ENCODE measurements at places on chromosomes 12 and 14.

GRCh38 chr14:77681196-77682157, 26.3 kb downstream of the ALKBH1 start:
- peak; percentile 94 for DNase-seq

DNA sequence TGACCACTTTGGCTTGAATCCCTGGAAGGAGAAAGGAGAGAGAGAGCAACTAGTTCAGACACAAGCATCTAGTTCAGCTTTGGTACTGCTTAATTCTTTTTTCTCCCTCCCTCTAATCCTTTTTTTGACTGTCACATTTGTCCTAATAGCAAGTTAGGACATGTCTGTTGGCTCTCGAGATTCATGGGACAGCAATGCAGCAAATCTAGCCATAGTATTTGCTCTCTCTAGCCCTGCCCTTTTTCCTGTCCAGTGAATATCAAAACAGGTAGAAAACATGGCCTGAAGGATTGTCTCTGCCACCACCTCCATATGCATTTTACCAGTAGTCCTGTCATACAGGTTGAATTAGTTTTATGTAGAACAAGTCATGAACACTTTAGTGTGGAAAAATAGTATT, 116.4 kb downstream of the PTPRB start:
- DNase-seq = peak; percentile 30

- no peak for DNase-seq
Measured at GRCh38 chr12:28975564-28976340, 173.3 kb upstream of the FAR2 start.

DNA sequence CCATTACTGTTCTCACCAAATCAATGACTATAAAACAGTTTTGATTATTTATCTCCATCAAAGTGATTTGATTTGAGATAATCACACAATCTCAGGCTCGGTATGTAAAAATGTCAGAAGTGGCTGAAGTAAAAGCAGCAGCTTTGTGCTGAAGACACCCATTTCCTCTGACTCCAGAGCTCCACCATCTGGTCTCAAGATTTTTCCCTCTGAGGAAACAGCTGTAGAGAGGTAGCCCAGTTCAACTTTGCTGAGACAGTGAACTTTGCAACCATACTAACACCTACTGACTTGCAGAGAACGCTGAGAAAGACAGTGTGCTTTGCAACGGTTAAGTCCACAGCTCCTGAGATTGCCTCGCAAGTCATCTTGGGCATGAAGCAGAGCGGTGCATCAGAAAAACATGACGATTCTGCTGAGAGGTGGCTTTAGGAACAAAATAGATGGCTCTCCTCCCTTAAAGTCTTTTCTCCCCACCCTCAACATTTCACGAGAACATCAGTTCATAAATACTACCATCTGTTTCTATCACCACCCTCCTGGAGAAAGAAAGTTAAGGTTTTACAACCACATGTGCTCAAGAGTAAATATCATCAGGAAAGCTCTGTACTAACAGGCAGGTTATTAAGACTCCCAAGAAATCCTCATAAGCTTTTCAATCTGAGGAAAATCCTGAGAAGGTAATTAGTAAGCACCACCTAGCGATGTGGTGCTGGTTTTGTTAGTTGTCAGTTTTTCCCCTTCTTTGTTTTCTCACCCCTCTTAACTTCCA, 34.8 kb downstream of the HIGD1C start:
- DNase-seq = peak; percentile 62

GRCh38 chr14:58465421-58465820, 37.9 kb downstream of the KIAA0586 start:
- peak; percentile 40 for DNase-seq

GRCh38 chr14:20501346-20501745, 4.0 kb upstream of the RNASE10 start:
- peak; percentile 33 for DNase-seq

DNA sequence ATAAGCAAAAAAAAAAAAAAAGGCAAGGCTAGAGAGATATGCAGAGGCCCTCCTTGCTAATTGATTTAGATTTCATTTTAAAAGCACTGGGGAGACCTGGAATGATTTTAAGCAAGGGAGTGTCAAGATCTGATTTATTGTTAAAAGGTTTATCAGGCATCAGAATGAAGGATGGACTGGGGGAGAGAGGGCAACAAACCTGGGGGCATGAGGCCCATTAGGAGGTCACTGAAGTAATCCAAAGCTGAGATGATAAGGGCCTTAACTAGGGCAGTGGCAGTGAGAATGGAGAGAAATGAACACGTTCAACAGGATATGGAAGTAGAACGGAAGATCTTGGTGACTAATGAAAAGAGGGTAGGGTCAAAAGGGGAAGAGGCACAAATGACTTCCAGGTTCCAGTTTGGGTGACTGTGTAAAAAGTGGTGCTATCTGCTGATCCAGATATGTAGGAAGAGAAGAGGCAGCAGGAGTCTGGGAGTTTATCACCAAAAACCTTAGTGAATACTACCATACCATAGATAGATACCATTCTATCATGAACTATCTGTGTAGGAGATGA, 24.0 kb downstream of the KITLG start:
- DNase-seq = no peak

DNA sequence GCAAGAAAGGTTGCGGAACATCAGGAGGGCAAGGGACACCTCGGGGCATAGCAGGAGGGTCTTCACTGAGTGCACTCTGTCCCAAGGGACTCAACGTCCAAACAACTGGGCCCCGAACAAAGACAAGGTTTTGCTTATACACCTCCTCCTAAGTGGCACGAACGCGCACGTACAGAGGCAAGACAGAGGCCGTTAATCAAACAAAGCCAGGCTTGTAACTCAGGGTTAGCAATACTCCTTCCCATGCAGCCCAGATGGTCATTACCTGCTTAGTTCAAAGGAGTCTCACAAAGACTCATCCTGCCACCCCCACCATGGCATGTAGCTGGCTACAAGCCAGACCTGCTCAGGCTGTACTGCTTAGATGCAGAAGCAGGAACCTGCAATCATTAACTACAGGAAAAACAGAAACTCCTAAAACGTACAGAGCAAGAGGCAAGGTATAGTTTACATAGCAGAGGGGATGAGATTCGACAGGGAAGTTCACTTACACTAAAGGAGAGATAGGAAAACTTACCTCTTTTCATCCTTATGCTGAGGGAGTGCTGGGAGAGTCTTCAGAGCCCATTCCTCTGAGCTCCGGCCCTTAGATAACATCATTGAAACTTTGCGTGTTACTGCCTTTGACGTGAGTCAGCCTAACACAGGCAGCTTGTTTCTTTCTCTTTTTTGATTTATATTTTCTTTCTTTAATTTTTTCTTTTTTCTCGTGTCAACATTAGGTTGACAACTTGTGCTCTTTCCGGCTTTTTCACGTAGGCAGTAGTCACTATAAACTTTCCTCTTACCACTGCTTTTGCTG, 1319.1 kb downstream of the TMEM121 start:
- DNase-seq = peak; percentile 68

- DNase-seq = no peak
Measured at GRCh38 chr12:29145372-29146170, 3.5 kb upstream of the FAR2 start.

- peak; percentile 66 for DNase-seq
Measured at GRCh38 chr12:55729819-55730818, 1.3 kb upstream of the CD63 start.
